ENCODE measurements at places on chromosomes 11 and 22.

DNA sequence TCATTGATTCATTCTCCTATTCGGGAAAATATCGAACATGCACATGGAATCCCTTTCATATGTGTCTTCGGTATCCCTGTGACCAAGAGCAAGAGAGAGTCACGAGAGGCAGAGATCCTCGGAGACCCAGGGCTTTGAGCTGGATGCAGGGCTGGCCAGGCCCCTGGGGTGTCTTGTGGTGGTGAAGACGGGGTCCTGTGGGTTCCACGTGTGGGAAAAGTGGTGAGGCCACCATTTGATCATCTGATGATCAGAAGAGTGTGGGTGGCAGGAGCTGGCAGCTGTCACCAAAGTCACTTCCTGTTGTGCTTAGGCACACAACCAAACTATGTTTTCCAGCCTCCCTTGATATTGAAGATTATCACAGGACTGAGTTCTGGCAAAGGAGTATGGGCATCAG, 94.0 kb downstream of the BRD1 start:
- no peak for DNase-seq

DNA sequence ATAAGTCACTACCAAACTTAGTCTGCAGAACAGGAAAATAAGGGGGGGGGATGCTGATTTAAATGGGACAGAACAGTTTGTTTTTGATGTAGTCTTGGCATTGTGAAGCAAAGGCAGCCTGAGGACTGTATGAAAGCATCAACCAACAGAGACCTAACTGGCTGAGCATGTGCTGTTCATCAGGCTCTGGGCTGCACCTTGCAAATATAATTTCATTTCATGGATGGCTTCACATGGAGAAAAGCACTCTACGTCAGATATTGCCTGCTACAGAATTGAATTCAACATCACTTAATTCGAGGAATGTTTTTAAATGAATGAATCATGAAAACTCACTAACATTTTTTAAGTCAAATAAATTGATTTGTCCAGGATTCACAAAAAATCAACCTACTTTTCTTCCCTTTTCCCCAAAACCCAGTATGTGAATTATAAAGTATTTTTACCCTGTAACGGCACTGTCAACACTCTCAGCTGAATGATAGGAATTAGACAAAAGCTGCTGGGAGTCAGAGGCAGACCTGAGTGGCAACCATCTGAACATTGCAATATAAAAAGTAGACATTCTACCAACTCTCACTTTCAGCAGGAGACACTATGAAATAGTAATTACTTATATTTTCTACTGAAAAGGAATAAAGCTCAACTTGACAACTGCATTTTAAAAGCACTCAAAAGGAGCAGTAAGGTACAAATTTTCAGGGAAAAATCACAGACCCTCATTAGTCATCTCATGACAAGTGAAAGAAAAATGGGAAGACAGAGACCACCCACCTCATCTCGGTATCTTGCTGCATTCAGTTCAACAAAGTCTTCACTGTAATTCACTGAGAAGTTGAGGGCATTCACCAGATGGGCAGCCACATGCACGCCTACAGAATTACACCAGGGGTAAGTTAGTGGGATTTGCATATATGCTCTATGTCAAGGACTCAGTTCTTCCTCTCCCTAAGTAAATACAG, 47.5 kb downstream of the NOX4 start:
- DNase-seq = no peak

DNA sequence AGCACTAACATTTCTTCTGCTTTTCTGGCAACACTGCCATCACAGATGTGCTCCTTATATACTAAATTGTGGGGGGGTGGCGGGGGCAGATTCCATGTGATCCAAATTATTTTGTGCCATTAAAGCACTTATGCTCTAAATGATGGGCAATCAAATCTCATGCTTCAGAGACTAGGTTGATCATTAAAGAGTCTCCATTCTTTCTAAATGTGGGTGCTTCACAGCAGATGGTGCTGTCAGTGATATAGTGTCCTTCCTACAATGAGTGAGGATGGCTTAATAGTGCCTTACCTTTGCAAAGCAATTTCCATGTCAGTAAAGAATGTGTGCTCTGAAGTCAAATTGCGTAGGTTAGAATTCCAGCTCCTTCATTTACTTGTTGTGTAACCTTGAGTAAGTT, 589.8 kb downstream of the ETS1 start:
- no peak for DNase-seq

- no peak for DNase-seq
These were observed 6.1 kb upstream of the PMM1 start for GRCh38 chr22:41595703-41596102.

GRCh38 chr11:17489751-17490150, 13.1 kb upstream of the ABCC8 start:
- DNase-seq = no peak

GRCh38 chr11:90531001-90531400, 308.2 kb upstream of the CHORDC1 start:
- DNase-seq = no peak

- DNase-seq = no peak
These were observed 807 bp downstream of the TRIM3 start for GRCh38 chr11:6472934-6473333.

DNA sequence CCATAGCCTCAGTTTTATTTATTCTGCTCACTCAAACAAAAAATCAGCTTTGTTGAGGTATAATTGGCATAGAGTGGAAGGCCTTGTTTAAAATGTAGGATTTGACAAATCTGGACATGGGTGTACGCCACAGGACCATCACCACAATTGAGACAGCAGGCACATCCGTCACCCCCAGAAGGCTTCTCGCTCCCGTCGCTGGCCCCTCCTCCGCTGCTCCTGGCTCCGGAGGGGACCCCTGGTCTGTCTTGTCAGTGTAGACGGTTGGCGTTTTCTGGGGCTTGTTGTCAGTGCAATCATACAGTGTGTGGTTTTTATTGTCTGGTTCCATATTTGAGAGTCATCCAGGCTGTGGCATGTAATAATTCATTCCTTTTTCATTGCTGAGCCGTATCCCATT, 97.6 kb downstream of the KCNQ1 start:
- DNase-seq = no peak

- peak; percentile 89 for DNase-seq
These were observed 52.0 kb upstream of the PRSS23 start for GRCh38 chr11:86748296-86748695.

DNA sequence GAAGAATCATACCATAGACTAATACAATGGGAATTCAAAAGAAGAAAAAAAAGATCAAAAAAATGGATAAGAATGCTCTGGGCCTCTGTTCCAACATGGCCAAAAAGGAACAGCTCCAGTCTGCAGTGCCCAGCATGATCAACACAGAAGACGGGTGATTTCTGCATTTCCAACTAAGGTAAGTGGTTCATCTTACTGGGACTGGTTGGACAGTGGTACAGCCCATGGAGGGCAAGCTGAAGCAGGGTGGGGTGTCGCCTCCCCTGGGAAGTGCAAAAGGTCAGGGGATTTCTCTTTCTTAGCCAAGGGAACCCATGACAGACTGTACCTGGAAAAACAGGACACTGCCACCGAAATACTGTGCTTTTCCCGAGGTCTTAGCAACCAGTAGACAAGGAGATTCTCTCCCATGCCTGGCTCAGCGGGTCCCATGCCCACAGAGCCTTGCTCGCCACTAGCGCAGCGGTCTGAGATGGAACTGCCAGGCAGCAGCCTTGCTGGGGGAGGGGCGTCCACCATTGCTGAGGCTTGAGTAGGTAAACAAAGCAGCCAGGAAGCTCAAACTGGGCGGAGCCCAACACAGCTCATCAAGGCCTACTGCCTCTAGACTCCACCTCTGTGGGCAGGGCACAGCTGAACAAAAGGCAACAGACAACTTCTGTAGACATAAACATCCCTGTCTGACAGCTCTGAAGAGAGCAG, 428.4 kb downstream of the MN1 start:
- DNase-seq = no peak

GRCh38 chr11:111320728-111321568, 22.6 kb downstream of the POU2AF3 start:
- DNase-seq = no peak

DNA sequence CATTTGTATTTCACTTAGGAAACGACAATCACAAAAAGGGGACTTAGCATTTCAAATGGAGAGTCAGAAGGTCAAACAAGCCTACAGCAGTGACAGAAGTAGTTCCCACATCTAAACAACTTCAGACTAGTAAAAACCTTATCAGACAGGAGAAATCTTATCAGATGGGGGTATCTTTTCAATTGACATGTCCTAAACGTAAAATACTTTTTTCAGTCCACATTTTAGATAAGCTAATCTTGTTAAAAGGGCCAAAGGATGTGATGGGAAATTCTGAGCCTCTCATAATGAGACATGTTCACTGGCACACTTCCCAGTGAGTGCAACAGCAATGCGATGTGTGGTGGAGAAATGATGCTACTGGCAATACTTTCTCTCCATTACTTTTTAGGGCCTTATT, 2.4 kb downstream of the MAPK1 start:
- peak; percentile 39 for DNase-seq

DNA sequence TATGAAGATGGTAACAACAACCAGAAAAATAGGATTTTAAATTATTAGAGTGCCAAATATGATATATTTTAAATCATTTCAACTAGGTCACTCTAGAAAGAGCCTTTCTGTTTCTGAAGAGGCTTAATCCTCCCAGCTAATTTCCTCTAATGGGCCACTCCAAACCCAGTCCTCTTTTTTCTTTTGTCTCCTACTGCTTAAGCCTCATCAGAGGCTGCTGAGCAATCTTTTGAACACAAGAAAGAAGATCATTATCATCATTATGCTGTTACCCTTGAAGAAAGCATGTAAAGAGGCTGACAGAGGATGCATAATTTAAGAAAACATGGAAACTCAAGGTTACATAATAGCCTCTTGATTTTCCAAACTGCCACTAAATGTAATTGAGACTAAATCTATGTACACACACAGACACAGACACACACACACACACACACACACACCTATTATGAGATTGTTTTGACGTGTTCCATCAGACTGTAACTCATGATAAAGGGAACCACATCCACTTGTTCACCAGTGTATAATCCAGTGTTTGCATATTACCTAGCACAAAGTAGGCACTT, 519.6 kb downstream of the METTL15 start:
- no peak for DNase-seq

DNA sequence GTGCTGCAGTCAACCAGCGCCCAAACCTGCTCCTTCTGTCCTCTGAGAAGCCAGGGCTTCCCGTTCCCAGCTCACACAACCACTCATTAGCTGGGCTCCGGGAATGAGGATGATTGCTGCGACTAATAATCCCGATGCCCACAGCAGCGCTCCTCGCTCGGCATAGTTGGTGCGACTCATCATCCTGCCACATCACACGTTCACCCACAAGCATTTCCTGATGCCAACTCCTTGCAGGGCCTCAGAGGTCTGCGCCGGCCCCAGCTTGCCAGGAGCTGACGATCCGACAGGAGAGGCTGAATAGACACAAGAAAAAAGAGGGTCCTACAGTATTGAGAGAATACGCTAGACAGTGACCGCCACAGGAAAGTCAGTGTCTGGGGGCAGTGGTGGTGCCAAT, 10.6 kb upstream of the CSNK1E start:
- no peak for DNase-seq

GRCh38 chr11:70828593-70829082, 423.7 kb downstream of the SHANK2 start:
- DNase-seq = no peak

DNA sequence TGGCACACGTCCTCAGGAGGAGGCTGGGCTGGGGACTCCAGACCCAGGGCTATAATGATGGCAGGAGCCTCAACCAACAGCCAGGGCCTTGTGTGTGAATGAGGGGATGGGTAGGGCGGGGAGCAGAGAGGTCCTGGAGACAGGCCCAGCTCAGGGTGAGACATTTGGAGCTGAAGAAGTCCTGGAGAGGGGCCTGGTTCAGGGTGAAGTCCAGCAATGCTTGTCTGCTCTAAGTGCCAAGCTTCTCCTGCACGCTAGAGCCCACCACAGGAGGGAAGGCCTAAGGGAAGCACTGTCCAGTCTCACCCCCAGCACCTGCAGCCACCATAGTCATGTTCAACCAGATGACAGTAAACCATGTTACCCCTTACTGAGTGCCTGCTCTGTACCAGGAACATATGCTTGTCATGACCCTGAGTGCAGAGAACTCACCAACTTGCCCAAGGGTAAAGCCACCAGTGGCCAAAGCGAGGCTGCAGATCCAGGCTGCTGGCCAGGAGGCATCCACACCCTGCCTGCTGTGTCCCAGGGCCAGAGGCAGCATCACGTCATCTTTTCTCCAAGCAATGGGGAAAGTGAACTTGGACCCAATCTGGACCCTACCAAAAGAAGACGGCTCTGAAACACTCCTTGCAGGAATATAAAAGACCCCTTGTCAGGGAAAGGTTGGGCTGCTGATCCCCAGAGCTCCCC, 24.0 kb downstream of the LMO1 start:
- no peak for DNase-seq

GRCh38 chr22:17140022-17140421, 18.9 kb upstream of the TMEM121B start:
- DNase-seq = no peak

DNA sequence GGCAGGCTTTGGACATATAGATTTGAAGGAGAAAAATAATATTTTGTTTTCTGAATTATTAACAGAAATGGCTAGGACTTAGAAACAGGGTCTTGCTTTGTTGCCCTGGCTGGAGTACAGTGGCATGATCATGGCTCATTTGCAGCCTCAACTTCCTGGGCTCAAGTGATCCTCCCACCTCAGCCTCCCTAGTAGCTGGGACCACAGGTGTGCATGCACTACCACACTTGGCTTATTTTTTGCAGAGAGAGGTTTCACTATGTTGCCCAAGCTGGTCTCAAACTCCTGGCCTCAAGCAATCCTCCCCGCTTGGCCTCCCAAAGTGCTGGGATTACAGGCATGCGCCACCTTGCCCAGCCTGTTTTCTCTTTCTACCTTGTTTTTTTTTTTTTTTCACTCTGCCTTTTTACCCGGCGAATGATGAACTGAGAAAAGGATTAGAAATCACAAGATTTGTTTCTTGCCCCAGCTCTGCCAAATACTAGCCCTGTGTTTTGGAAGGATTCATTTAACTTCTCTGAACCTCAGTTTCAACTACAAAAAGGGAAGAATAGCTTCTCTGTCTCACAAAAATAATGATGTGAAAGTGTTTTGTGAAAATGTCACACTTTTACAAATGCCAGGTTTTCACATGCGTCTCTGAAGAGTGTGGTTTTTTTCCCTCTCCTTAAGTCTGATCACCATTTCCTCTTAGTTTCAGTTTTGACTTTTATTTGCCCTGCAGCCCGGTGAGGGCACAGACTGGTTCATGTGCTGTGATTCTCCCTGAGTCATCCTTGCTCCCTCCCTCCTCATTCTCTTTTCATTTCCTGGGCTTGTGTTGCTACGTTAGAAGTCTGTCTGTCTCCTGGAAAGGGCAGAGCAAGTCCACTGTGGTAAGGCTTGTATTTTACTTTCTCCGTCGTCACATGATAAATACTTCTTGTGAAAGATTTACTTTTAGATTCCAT, 67.7 kb downstream of the BCL2L13 start:
- peak; percentile 82 for DNase-seq

DNA sequence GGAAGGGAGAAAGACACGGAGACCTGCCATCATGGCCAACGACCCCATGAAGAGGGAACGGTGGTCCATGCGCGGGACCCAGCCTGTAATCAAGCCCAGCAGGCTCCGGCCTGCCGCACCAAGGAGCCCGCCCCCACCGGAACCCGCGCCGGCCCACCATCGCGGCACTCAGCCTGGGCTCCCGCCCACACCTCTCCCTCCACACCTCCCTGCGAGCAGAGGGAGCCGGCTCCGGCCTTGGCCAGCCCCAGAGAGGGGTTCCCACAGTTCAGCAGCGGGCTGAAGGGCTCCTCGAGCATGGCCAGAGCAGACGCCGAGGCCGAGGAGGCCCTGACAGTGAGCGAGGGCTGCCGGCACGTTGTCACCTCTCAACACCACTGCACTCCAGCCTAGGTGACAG, 1302.8 kb upstream of the CNTN5 start:
- no peak for DNase-seq
